ENCODE measurements at places on chromosomes 6 and 20.

DNA sequence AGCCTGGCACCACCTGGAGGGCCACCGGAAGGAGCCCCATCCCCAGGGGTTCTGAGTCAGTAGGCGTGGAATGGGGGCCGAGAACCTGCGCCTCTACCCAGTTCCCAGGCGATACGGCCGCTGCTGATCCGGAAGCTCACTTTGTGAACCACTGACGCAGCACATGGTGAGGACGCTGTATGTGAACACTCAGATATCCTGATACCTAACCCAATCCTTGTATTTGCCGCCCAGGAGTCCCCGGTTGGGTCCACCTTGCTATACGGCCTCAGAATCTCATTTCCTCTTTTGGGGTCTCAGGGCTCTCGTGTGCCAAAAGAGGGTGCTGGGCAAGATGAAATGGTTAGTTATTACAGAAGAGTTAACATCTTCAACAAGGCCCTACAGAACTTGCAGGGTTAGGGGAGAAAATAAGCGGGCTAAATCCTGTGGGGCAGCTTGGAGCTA lies 604 bp upstream of the RAB5IF start:
- DNase-seq = no peak

- DNase-seq = no peak
Observed at GRCh38 chr6:93388070-93388469, 31.3 kb downstream of the EPHA7 start.

DNA sequence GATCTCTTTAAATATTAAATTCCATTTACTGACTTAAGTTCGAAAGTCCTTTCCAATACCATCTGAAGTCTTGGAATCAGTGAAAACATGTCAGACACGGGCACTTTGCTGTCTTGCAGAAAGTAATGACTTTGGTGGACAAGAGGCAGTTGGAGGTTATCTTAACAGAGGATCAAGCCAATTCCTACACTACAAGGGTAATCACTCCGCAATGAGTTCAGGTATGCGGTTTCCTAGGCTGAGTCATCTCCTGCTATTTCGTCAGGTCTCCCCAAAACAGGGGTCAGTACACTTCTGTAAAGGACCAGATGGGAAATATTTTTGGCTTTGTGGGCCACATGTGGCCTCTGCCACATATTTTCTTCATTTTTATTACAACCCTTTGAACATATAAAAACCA lies 656.6 kb downstream of the KIF16B start:
- no peak for DNase-seq

DNA sequence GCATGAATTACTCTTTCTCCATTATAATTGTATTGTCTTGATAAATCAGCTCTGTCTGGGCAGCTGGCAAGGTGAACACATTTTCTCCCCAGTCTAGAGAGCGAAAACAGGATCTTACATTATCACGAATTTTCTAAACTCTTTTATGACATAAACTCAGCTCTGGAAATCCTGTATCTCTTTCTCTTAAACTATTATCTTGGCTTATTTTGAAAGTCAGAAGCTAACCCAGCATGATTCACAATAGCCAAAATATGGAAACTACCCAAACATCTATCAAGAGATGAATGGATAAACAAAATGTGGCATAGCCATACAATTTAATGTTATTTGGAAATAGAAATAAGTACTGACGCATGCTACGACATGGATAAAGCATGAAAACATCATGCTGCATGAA lies 25.9 kb upstream of the AGPAT4 start:
- DNase-seq = no peak

- no peak for DNase-seq
Observed at GRCh38 chr6:126437205-126437604, 97.3 kb downstream of the CENPW start.

GRCh38 chr6:22964334-22964733 lies 395.0 kb downstream of the HDGFL1 start:
- DNase-seq = no peak

- DNase-seq = no peak
Observed at GRCh38 chr20:33609504-33609903, 52.6 kb upstream of the C20orf144 start.

DNA sequence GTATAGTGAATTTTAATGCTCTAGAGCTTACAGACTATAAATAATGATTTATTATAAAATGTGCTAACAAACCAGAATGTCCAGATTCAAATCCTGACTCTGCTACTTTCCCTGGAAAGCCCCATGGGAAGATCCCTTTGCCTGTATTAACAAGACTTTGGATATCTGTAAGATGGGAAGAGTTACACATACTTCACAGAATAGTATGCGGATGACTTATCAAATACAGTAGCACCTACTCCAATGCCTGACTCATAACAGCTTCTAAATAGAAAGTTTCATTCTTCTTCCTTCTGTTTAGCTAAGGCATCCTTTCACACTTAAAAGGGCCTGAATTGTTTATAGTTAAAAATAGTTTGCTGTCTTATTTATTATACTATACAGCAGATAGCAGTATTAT lies 166.3 kb downstream of the KCNQ5 start:
- no peak for DNase-seq

DNA sequence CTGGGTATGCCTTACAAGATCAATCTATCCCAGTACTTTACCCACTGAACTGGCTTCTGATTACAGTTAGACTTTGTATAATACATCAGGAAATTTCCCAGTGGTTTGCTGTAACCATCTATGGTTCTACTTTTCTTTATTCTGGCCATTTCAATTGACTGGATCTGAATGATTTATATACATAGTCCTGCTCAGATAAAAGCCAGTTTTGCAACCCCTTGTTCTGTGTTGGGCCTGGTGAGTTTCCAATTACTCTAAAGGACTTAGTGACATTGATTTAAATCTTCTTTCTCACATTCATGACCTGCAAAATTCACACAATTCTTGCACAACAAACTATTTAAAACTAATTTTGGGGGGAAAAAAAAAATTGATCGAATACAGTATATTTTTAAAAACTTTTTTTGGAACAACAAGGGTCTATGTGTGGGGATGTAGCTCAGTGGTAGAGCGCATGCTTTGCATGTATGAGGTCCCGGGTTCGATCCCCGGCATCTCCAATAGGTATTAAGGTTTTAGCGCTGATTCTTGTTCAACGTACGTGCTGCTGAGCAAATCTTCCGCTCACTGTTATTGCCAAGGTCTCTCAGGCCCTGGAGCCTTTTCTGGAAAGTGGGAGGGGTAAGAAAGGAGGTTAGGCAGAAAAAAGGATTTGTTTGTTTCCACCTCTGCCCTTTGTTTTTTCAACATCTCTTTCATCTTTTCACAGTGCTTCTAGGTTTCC lies 117.5 kb downstream of the GPX5 start:
- peak; percentile 45 for DNase-seq

DNA sequence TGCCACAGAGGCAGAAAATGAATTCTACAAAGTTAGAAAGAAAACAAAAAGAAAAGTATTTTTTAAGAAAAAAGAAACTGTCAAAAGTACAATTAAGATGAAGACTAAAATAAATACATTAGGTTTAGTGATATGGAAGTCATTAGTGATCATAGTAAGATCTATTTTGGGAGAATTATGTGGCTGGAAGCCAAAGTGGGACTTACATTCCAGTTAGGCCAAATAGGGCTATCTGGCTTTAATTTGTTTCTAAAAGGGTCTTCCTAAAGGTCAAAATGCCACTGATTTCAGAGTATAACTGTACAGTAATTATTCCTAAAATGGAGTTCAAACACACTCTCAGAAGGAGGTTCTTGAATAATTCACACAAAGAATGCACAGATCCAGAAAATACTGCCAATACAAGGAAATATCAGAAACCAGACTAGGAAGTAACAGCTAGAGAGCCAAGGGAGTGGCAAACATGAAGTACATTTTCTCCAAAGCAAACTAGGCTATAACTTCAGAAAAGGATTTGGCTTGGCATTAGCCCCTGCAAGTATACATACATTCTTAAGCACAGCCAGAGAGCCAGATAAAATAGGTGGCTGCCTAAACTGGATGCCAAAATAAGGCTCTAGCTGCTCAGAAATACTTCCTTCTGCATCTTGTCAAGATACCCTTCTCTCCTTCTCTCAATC lies 45.3 kb downstream of the PDSS2 start:
- no peak for DNase-seq

DNA sequence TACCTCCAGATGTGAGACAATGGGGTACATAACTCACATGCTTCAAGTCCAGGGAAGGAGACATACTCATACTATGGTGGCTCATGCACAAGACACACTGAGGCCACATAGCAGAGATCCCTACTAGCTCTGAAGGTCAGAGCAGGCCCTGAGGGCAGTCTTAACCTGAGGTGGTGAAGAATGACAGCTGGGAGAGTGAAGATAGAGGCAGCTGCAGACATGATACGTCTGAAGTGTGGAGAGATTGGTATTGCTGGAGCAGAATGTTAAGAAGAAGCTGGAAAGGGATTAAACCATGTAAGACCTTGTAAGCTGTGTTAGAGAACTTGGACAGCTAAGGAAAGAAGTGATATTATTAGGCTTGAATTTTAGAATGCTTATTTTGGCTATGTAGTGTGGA lies 32.9 kb downstream of the PGM3 start:
- no peak for DNase-seq

GRCh38 chr6:129686941-129687627 lies 22.9 kb downstream of the ARHGAP18 start:
- DNase-seq = no peak

- DNase-seq = no peak
Observed at GRCh38 chr6:16544521-16544920, 216.7 kb downstream of the ATXN1 start.

GRCh38 chr6:170224694-170225660 lies 65.9 kb downstream of the DLL1 start:
- no peak for DNase-seq

DNA sequence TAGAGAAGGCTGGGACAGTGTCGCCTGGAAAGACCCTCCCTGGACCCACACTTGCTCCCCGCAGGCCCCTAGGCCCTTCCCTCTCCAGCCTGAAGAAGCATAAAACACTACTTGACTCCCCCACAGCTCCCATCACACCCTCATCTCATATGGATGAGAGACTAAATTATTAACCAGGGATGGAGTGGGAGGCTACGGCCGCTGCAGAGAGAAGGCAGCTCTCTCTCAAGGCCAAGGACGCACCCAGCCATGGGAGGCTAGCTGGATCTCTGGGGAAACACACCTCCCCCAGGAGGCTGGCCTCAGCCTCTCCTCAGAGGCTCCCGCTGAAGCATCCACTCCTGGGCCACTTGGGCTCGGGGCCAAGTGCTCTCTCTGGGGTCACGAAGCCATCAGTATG lies 102.5 kb downstream of the GRM4 start:
- DNase-seq = no peak

- no peak for DNase-seq
Observed at GRCh38 chr20:46739431-46740213, 30.2 kb downstream of the SLC2A10 start.

DNA sequence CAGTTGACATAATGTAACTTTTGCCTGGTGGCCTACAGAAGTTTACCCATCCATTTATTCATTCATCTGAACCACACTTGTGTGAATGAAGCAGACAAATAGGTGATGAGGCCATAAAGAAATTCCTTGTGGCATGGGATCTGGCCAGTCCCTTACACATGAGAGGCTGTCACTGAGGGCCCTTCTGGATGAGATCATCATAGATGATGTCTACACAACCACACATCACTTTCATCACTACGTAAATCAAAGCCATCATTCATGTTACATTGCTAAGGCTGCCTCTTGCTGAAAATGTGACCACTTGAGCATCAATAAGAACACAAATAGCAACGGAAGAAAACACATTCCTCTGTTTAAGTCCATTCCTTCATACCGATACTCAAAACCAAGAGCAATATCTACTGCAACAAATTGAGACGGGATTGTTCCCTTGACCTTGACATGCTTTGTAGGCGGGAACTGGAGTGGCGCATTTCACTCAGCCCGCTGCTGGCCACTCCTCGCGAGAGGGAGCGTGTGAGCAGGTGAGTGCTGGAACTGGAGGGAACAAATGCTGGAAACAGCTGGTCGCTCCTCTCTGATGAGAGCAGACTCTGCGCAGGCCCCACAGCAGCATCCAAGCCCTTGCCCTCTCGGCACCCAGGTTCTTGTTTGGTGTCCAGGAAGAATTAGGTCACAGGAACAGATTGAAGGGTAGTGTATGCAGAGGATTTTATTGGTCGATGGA lies 49.3 kb downstream of the FAM50B start:
- no peak for DNase-seq

DNA sequence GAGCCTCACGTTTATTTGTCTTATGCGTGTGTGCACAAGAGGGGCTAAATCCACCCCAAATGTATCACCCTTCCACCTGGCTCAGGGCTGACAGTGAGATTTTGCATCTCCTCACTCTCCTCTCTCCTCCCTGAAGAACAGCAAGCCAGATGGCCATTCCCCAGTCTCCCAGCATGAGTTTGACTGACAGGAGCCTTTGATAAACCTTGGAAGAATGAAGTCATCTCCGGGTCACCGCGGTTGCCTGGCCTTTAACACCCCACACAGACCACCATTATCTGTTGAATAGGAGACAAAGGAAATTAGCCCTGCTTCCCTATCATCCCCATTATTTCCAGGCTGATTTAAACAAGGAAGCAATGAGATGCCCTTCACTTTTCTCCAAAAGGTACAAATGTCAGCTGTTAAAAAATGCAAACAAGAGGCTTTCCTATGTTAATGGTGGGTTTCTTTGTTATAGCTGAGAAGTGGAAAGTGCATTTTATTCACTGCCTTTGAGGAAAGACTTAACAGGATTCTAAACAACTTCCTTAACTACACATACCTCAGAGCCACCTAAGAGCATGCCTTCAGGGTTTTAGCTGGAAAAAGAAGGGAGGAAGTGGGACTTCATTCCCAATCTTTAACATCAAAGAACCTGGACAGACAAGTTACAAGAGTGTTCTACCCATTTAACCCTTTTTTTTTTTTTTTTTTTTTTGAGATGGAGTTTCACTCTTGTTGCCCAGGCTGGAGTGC lies 524.8 kb upstream of the ID4 start:
- DNase-seq = no peak

DNA sequence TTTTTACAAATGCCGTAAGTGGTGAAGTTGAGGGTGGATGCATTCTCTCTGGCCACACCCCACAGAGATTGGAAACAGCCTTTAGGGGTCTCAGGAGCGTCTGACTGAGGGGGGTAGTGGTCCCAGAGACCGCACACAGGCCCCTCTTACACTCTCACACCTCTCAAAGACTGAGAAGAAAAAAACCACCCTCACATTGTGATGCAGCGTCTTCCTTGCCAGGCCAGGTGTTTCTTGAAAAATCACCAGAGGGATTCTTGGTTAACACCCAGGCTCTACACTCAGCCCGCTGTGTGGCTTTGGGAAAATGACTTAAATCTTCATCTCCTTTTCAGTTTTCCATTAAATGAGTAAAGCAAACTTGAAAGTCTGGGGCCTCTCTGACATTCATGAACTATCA lies 115.8 kb upstream of the SPTLC3 start:
- DNase-seq = no peak
